ENCODE measurements at places on chromosomes 5 and 9. TPM values are rescaled to one million over a fixed set of nuclear protein-coding genes. Genes with fewer than 3 reads are reported as not detected.

Gene DPYSL3
- total RNA-seq = 42.8 TPM

Gene DNAH5
- 1.4 TPM for total RNA-seq

Gene TBCA
- 81.2 TPM for total RNA-seq

Gene GCNT4
- 2.8 TPM for total RNA-seq

Gene SH3TC2
- total RNA-seq = 1.1 TPM

Gene HAVCR2
- total RNA-seq = not detected

Gene NFIL3
- total RNA-seq = 11.3 TPM

Gene ST8SIA4
- under 0.01 TPM for total RNA-seq

GRCh38 chr5:166602271-166602670, 1689.2 kb upstream of the WWC1 start:
- H3K4me1 ChIP-seq = no peaks in the 10 kb centered on the region
- H3K27ac ChIP-seq = no peak overlapping the region
- no peaks in the 10 kb centered on the region for H3K36me3 ChIP-seq
- no peak for DNase-seq
- no peaks in the 10 kb centered on the region for H3K27me3 ChIP-seq
- no peak overlapping the region for H3K4me3 ChIP-seq

- no peak overlapping the region for H3K4me3 ChIP-seq
- H3K27me3 ChIP-seq = peaks cover 45% of the 10 kb centered on the region
- no peaks in the 10 kb centered on the region for H3K4me1 ChIP-seq
- DNase-seq = no peak
- H3K36me3 ChIP-seq = no peaks in the 10 kb centered on the region
Observed at GRCh38 chr5:64693636-64694035, 3.3 kb downstream of the SHISAL2B start.

DNA sequence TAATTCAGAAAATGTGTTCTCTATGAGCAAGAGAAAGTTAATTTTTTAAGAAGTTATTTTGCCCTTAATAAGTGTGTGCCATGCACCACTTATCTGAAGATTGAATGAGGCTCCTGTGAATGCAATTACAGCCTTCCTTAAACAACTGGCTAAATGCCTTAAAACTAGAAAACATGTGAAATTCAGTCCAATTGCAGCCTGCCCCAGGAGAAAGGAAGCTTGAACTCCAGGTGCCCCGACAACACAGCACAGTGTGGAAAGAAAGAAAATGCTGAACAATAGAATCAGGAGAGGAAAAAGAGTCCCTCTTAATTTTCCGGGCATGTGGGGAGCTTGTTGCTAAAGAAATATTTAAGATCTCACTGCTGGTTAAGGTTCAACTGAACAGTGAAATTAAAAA, 8.8 kb downstream of the LHFPL2 start:
- H3K27ac ChIP-seq = no peak overlapping the region
- no peak for DNase-seq
- H3K36me3 ChIP-seq = no peaks in the 10 kb centered on the region
- peaks cover 21% of the 10 kb centered on the region for H3K4me1 ChIP-seq

DNA sequence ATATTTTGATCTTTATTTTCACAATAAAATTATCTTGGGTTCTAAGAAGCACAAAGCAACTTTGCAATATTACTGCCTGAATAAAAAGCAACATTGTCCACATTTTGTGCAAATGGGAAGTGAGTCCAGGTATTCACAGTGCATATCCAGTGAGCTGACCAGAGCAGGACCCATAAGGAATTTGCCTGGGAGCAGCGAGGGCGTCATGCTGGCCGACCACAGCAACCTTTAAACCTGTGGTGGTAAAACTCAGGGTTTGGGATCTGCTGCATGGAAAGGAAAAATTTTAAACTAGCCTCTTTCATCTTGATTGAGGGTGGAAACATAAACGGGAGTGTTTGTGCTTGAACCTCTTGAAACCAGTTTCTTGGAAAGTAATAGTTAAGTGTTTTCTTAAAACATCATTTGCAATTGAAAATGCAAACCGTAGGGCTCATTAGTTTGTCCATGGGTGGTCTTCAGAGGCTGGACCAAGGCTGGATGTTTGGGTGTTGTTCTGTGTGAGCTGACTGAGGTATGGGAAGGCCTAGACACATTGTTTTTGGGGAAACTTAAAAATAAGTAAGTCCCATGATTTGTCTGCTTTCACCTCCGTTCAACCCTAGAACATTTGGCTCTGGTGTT, 85.0 kb upstream of the ANKH start:
- no peaks in the 10 kb centered on the region for H3K36me3 ChIP-seq
- peaks cover 10% of the 10 kb centered on the region for H3K4me1 ChIP-seq
- no peak overlapping the region for H3K27ac ChIP-seq

DNA sequence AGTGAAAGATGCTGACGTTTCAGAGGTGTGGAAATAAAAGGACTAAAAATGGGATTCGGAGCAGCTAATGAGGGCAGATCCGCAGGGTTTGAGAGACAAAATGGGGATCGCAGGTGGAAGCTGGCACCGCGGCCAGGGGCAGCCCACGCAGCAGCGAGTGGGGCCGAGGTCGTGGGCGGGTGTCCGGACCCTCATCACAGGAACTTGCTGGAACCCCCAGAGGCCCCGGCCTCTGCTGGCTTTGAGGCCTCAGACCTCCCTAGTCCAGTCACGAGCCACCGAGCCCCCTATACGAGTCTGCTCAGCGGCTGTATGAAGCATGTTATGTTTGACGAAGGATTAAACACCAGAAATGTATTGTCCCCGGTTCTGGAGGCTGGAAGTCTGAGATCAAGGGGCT, 45.8 kb upstream of the FCN1 start:
- H3K27me3 ChIP-seq = peaks cover 17% of the 10 kb centered on the region
- no peak overlapping the region for H3K4me3 ChIP-seq
- no peak overlapping the region for H3K27ac ChIP-seq
- H3K4me1 ChIP-seq = no peaks in the 10 kb centered on the region

DNA sequence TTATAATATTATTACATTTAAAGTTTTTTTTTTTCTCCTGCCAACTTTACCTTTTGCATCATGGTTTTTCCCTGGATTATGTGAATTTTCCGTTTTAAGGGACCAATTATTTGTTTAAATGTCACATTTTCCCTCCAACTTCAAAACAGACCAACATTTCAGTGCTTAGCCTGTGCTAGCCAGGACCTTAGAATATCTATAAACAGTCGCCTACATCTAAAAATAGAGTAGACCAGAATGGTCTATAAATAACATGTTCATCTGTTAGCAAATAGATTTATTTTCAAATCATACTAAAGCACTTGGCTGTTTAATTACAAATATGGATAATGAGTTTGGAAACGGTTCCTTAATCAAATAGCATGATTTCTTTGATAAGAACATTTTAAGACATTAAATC, 192.0 kb downstream of the FBN2 start:
- no peaks in the 10 kb centered on the region for H3K36me3 ChIP-seq
- H3K27me3 ChIP-seq = no peaks in the 10 kb centered on the region
- no peaks in the 10 kb centered on the region for H3K4me1 ChIP-seq

DNA sequence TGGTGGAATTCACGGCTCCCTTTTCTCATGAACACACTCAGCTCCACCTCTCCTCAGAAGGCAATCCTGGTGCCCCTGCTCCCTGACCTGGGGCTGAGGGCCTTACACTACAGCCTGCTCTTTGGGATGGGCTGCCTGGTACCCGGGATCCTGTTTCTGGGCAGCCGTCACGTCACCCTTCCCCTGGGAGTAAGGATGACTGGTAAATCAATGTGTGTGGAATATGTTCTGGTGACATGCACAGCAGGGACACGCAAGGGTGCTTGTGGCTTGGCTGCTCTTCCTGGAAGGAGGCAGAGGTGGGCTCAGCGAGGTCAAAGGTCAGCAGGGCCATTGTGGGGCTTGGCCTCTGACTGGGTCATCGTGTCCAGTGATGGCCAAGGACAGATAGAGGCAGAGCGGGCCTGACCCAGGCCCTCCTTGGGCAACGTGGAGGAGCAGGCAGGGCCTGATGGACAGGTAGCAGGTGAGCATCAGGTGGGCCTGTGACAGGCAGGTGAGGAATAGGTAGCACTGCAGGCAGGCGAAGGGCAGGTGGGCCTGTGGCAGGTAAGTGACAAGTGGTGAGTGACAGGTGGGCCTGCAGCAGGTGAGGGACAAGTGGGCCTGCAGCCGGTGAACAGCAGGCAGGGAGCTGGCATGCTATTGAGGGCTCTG, 399.4 kb upstream of the IRX4 start:
- H3K4me1 ChIP-seq = no peaks in the 10 kb centered on the region
- H3K4me3 ChIP-seq = no peak overlapping the region
- no peak for DNase-seq
- H3K36me3 ChIP-seq = no peaks in the 10 kb centered on the region
- no peak overlapping the region for H3K27ac ChIP-seq

- H3K36me3 ChIP-seq = no peaks in the 10 kb centered on the region
- H3K27me3 ChIP-seq = peaks cover 27% of the 10 kb centered on the region
- H3K4me1 ChIP-seq = peaks cover 23% of the 10 kb centered on the region
- peak overlapping the region; percentile 44 for H3K4me3 ChIP-seq
- peak; percentile 59 for DNase-seq
Observed at GRCh38 chr5:35926389-35927051, 11.9 kb downstream of the CAPSL start.

DNA sequence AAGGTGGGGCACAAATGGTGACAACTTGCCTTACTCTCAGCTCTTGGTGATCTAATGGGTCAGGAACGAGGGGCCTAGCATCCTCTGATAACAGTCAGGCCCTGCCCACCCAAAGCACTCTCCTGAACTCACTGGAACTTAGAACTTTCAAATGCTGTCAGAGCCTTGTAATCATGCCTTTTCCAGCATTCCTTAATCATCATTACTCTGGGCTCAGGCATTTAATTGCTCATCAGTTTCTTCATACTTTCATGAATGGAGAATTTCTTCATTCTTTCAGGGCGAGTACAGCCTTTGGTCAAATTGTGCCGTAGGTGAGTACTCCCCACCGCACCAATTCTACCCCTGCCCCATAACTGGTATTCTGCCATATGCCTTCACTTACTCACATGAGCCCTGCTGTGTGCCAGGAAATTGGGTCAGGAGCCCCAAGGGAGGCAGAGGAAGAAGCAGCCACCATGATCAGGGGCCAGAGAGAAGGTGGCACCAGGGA, 30.2 kb upstream of the DUSP1 start:
- H3K27ac ChIP-seq = peak overlapping the region; percentile 99
- H3K36me3 ChIP-seq = no peaks in the 10 kb centered on the region
- peak; percentile 95 for DNase-seq
- 0 out of 2 replicates have a peak overlapping the region, but pooled peaks have one; percentile 8 for H3K4me3 ChIP-seq
- H3K4me1 ChIP-seq = peaks cover 59% of the 10 kb centered on the region
- H3K27me3 ChIP-seq = no peaks in the 10 kb centered on the region

GRCh38 chr5:27571681-27572080, 533.3 kb upstream of the CDH9 start:
- H3K36me3 ChIP-seq = no peaks in the 10 kb centered on the region
- H3K27me3 ChIP-seq = no peaks in the 10 kb centered on the region
- no peak overlapping the region for H3K4me3 ChIP-seq
- DNase-seq = peak; percentile 0
- no peaks in the 10 kb centered on the region for H3K4me1 ChIP-seq
- no peak overlapping the region for H3K27ac ChIP-seq

DNA sequence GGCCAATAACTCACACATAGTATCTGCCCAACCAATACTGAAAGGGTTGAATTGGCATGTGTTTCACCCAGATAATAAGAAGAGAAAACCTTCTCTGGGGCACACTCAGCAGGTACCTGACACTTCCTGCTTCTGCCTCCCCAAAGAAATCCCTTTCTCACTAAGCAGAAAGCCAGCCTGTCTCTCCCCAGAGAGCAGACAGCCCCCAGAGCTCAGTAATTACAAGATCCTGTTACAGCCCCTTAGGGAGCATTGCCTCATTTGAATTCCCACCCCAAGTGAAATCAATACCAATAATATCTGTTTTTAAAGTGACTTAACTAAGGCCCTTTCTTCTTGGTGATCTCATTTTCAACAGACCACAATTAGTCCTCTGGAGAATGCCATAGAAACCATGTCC, 38.5 kb upstream of the FOXI1 start:
- H3K4me1 ChIP-seq = no peaks in the 10 kb centered on the region
- H3K36me3 ChIP-seq = no peaks in the 10 kb centered on the region
- no peak overlapping the region for H3K4me3 ChIP-seq
- no peak for DNase-seq
- H3K27me3 ChIP-seq = no peaks in the 10 kb centered on the region

GRCh38 chr5:157924931-157925729, 66.2 kb upstream of the CLINT1 start:
- H3K4me1 ChIP-seq = no peaks in the 10 kb centered on the region
- no peak overlapping the region for H3K4me3 ChIP-seq
- H3K27ac ChIP-seq = no peak overlapping the region

All from GM23248 (cell line).